ENCODE measurements at places on chromosomes 5 and 9.

DNA sequence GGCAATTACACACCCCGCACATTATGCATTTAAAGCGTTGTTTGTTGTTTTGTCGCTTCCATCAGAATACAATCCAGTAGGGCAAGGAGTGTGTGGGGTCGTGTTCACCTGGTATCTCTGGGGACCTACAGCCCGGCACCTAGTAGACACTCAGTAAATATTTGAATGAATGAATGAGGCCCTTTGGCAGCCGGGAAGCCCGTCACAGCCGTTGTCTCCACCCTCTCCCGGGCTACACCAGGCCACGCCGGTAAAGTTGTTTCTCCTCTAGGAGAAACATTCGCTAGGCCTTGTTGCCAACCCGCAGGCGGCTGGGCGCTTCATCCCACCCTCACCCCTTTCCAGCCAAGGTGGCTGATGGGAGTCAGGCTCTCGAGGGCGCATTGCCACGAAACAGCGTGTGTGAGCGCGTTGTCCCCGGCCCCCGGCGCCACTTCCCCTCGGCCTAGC, 876 bp upstream of the JAK2 start:
- no peak for DNase-seq

DNA sequence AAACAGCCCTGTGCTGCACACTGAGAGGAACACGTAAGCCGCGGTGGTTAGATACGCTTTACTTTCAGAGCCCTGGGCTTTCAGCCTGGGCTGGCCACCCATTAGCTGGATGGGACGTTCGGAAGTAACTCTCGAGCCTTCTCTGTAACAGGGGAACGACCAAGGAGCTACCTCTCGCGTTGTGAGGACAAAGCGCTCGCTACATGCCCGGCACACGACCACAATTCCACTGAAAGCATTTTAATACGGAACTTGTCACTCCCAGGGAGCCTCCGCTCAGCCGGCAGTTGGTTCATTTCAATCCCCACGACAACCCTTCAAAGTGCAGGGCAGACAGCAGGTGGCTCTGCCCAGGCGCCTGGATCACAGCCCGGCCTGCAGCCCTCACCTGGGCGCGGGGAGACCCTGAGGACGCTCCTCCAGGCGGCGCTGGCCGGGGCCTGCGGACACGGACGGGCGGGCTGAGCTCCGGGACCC, 368 bp downstream of the SURF1 start:
- DNase-seq: no peak

DNA sequence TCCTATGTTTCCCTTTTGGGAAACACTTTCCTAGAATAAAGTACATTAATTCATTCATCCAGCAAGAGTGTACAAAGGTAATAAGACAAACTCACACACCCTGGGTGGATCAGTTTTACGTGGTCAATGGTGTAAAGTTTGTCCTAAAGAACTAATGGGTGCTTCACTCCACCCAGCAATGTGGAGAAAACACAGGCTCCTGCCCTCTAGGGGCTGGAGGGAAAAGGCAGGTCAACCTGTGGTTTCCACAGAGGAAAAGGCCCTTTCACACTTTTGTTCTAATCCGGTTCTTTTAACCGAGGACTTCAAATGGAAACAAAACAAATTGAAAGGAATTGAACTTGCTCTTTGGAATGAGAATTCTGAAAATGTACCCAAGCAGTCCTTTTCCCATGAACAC, 80.9 kb upstream of the SPOCK1 start:
- peak; percentile 15 for DNase-seq

DNA sequence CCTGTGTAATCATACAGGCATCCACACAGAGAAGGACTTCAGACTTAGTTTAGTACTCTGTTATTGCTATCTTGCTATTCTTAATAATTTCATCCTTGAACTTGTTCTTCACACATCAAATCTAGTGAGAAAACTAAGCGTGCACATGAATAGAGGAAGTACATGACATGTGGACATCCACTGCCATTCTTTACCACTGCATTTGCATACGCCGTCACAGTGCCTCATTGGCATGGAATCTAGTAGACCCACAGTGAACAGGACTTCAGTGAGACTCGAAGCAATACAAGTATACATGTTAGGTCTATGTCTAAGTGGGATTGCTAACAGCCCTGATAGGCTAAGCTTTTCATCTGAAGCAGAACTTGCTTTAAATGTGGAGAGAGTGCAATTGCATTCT, 592.1 kb downstream of the TLE4 start:
- no peak for DNase-seq

GRCh38 chr5:6296524-6296923, 81.8 kb downstream of the MED10 start:
- DNase-seq: no peak

DNA sequence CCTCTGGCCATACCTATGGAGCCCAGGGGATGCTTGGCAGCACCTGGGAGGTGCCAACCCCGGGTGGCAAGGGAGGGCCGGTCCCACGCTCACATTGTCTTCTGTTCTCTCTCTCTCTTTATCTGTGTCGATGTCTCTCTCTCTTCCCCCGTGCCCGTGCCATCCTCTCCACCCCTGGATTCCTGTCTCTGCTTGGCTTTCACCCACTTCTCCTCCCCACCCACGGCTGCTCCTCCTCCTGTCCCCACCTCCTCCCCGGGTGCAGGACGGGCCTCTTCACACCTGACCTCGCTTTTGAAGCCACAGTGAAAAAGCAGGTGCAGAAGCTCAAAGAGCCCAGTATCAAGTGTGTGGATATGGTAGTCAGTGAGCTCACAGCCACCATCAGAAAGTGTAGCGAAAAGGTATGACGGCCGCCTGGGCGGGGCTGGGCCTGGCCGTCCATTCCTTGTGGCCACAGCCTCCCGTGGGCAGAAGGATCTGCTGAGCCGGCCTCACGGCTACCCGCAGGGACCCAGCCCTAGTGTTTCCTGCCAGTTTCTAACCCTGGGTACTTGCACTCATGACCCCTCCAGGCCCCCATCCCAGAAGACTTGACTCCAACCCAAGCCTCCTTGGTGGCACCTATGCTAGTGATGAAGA, 22.7 kb downstream of the DNM1 start:
- DNase-seq: no peak

DNA sequence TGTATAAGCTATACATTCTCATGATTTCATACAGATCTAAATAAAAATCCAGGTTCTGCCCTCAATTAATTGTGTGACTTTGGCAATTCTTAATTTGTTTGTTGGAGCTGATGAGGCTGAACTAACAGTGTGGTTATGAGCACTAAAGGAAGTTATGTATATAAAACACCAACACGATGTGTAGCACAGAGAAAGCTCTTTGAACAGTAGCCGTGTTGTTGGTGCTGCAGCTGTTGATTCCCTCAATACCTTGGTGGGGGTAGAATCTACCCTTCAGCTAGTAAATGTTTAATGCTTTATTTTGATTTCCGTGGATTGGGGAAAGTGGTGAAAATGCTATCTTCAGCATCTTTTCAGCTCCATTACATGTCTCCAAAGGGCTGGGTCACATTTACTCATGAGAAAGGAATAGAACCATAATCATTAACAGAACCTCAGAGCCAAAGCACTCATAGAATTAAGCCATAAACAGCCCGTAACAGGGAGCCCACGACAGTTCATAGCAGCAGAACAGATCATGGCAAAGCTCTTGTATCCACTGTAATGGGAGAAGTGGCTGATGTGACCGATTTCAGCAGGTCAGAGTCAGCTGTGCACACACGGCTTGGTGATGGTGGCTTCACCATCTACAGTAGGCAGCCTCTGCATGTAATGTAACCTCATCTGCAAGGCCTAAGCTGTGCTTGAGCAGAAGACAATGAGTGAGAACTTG, 332.7 kb downstream of the DIRAS2 start:
- DNase-seq: no peak

DNA sequence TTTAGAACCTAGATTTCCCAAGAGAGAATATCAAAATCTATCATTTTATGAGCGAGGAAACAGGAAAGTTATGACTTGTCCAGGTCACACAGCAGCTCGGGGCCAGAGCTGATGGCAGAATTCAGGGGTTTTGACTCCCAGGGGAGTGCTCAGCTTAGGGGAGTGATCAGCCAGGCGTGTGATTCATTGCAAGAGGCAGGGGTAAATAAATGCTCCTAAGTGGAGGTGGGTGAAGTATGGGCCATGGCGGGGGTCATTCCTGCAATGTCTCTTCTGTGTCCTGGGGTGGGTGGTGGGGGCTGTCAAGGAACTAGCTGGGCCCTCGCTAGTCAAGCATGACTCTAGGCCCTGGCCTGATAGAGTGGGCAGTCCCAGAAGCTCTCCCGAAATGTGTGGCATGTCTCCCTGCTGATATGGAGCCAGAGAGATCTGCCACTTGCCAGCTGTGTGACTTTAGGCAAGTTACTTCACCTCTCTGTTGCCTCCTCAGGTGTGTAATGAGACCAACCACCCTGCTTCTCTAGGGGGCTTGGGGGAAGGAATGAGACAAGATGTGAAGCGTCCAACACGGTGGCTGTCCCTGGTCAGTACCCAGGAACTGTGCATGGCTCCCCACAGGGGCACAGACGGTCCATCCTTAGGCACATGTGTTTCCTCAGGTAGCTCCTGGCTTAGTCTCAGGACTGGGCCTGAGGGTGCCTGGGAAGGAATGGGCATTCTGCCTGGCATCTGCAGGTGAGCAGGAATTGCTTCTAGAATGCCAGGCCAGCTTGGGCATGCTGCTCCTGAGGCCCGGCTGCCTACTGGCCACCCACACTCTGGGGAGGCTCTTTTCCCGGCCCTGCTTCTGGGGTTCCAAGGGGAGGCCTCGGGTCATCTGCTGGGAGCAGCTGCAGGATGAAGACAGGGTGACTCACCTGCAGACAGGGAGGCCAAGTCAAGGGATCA, 36.5 kb upstream of the SH3PXD2B start:
- DNase-seq: no peak

- no peak for DNase-seq
Measured at GRCh38 chr5:30042677-30043076, 1150.8 kb upstream of the CDH6 start.

- DNase-seq: no peak
Measured at GRCh38 chr5:96875791-96876291, 459 bp upstream of the ERAP2 start.

DNA sequence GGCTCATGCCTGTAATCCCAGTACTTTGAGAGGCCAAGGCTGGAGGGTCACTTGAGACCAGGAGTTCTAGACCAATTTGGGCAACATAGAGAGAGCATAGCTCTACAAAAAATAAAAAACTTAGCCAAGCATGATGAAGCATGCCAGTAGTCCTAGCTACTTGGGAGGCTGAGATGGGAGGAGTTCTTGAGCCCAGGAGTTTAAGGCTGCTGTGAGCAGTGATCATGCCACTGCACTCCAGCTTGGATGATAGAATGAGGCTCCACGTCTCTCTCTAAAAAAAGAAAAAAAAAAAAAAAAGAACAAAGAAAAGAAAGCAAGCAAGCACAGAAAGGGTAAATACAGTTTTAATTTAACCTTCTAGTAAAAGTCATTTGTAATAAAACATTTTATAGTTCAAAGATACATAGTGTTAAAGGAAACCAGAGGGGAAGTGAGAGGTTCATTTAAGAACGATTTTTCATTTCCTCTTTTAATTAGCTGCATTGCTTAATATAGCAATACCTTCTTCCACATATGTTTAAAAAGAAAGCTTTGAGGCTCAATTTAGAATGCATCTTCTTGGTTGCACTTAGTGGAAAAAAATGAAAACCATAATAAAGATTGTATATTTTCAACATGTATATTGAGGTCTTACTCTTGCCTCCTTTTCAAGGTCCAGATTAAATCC, 14.9 kb downstream of the GAPT start:
- DNase-seq: peak; percentile 46

DNA sequence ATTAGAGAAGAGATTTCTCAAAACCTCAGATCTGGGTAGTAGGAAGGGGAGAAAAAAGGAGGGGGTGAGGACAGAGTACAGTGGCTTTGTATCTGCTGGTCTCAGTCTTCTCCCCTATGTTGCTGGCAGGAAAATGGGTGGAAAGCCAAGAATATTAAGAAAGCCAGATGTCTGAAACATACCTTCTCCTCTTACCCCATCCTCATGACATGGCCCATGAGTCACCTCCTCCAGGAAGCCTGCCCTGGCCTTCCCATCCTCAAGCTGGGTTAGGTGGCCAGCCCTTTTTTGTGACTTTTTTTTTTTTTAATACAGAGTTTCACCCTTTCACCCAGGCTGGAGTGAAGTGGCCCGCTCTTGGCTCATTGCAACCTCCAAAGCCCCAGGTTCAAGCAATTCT, 61.8 kb downstream of the ABCA1 start:
- peak; percentile 83 for DNase-seq

DNA sequence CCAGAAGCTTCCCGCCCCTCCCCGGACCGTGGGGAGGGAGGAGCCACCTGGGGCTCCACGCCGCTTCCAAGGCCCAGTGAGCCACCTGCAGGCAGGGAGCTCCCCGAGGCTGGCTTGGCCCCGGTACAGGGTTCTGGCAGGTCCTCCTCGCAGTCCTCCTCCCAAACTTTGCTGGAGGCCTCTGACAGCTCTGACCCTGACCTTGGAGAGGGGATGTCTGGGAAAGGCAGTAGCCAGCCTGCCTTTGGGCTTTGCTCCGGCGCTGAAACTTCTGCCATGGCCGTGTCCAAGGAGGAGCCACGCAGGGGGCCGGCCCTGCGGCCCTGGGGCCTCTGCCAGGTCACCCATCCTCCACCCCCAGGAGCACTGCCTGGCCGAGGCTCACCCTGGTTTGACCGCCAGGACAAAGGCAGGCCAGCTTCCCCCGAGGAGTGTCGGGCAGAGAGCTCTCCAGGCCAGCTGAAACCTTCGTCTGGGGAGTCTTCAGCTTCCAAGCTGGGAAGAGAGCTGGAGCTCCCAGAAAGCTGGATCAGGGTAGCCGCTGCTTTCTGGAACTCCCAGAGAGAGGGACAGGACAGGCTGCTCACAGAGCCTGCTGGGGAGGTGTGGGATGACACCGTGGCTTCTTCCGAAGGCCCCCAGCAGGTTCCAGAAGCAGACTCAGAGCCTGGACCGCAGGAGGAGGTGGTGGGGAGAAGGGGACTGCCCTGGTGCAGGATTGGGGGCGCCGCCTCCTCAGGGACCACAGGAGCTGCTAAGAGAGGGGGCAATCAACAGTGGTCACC, 9.0 kb upstream of the QSOX2 start:
- no peak for DNase-seq

- no peak for DNase-seq
Measured at GRCh38 chr9:30198463-30199309, 2185.8 kb upstream of the ACO1 start.

GRCh38 chr9:71514344-71514975, 253.9 kb downstream of the CEMIP2 start:
- no peak for DNase-seq

DNA sequence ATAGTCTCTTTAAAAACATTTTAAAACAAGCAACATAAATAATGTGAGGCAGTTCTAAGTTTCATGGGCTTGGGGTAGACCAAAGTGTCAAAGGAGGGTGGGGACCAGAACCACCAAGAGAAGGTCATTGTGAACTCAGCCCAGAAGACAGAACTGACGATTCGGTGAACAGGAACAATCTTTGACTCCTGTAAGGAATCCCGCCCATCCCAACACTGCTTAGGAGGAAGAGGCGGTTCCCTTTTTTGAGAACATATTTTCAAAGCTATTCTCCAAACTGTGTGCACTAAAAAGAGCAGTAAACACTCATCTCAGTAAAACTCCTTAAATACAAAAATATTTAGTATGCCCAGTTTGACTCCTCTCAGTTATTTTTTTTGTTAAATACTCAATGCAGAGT, 176.5 kb upstream of the TLE4 start:
- no peak for DNase-seq
